ENCODE measurements at places on chromosomes 1 and 21.
A peak's percentile ranks its signal among the peaks of the same experiment; 100 is the strongest.

DNA sequence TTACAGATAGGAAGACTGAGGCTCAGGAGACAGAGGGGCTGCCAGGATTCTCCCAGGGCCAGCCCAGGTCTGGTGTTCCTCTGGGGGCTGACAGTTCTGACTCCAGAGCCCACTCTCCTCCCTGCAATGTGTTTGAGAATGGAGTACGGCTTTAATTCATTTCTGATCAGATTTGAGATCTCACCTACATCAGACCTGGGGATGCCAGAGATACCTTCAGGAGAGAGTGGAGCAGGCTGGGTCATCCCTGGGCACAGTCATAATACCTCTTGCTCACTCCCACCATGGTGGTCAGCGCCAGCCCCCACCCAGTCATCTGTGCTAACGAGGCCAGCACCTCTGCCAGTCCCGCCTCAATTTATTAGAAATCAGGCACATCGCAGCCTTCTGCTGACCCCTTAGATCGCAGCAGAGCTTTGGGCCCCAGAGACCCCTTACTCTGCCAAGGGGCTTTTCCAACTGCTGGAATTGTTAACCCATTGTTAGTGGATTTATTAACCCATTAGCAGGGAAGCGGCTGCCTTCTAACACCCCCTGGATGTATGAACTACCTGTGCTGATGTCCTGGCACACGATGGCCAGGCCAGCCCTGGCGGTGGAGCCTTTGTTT, 352.1 kb downstream of the MATN1 start:
- DNase-seq: no peak

GRCh38 chr1:172976222-172977041, 74.3 kb downstream of the TNFSF18 start:
- DNase-seq: no peak

- DNase-seq: no peak
Observed at GRCh38 chr1:232893481-232894313, 56.7 kb upstream of the NTPCR start.

- DNase-seq: no peak
Observed at GRCh38 chr1:41581216-41582003, 96.9 kb upstream of the EDN2 start.

DNA sequence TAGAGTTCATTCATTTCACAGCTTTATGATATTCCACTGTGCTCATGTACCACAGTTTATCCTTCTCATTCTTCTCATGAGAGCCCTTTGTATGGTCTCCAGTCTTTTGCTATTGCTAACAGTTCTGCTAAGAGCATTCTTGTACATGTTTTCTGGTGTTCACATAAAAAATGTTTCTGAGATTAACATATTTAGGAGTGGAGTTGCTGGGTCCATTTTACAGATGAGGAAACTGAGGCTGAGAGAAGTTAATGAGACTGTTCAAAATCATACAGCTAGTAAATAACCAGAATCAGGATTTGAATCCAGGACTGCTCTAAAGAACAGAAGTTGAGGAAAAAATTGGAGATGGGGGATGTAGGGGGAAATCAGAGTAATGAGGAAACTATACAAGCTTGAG, 28.8 kb upstream of the RGS16 start:
- no peak for DNase-seq

DNA sequence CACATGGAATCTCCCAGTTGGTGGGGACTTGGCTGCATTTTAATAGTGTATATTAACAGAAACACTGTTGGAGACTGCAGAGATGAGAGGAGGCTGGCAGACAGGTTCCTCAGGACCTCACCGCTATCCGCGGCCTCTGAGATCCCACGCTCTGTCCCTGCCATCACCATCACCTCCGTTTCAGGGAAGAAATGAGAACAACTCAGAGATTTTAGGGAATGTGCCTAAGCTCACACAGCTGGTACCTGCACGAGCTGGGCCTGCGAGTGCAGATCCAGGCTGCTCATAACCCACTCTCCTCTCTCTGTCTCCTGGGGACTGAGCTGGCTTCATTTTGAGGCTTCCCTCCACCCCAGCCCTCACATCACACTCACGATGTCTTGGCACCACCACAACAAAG, 62.0 kb downstream of the UMODL1 start:
- no peak for DNase-seq

GRCh38 chr1:85202092-85202863, 1.5 kb upstream of the SYDE2 start:
- DNase-seq: no peak

DNA sequence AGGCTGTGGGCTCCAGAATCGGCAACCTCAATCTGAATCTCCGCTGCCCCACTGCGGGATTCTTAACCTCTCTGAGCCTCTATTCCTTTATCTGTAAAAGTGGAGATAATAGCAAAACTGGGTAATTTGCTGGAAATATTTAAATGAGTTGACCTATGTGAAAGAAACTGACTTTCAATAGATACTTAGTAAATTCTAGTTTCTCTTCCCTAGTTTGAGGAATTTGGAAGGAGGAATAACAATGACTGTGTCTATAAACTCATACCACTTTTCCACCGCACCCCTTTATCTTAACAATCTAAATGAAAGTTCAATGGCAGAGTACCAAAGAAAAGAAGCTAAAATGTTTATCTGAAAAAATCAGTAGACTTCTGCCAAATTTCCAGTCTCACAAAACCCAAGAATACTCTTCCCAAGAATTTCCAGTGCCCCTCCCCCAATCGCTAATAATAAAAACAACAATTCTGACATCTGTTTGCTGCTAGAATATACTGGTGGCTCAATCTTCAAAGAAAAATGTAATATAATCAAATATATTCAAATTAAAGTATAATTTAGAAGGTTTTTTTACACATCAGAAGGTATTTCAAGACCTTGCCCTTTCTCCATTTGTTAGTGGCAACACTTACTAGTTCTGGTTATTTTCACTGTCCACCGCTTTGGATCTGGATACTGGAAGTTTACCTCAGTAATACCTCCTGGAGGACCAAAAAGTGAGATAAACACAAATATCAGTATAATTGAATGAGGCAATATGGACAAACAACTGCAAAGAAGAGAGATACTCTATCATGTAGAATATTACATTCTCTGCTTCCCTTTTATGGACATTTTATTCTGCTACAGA, 171.2 kb downstream of the LTN1 start:
- no peak for DNase-seq

DNA sequence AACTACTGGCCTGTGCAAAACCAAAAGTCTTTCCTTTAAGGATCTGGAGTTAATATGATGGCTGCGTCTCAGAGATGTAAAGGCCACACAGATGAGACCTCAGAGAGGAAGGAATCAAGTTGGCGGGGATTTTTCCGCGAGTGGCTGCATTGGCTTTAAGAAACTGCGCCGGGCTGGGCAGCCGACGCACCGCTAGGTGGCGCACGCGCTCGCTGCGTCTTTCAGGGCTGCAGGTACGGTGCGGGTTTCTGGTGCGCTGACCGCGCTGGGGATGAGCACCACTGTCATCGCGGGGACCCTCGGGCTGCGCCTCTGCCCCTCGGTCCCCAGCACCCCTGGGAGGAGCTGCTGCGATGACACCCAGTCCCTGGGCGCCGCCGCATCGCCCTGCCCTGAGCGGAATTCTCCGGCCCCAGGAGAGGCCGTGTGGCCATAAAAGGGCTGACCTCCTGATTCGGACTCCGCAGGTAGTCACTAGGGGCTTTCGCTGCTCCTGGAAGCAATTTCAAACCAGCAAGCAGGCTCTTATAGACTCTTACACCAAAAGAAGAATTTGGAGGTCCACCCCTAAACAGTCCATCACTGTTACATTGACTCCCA, 241.0 kb downstream of the KCNJ6 start:
- DNase-seq: peak; percentile 83

DNA sequence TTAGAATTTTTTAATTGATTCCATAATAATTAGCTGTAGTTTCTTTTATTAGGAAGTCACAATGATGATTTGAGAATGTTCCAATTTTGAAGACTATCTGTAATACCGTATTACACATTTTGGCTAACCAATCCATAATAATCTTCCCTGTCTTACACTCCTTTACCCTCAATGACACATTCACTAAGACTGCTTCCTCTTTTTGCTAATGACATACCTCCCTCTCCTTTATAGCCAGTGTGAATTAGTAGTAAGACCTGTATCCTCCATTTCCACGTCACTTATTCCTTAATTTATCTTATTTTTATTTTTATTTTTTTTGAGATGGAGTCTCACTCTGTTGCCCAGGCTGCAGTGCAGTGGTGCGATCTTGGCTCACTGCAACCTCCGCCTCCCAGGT, 10.1 kb downstream of the KDM1A start:
- DNase-seq: no peak

DNA sequence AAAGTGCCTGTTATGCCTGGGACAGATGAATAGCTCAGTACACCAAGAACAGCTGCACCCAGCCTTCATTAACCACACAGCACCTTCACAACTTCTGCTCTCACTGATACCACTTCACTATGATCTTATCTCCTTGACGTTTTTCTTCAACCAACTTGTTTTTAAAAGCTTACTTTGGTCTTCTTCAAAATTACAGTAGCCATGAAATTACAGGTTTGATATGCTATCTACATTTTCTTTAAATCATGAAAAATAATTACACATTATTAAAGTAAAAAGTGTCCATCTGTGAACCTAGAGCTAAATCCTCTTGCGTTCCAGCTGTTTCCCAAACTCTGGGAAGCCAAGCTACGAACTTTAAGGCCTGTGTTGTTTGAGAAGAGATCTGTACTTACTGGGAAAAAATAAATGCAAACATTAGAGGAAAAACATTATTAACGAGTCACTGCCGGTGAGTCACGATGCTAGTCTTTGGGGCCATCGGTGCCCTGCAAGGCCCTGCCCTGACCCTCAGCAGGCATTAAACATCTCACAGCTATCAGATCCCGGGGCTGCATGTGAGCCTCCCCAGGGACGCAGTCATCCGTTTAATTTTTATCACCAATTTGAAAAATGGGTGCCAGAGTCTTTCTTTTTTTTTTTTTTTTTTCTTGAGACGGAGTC, 56.3 kb upstream of the GPR153 start:
- no peak for DNase-seq

- no peak for DNase-seq
Observed at GRCh38 chr1:160682983-160683865, 28.4 kb downstream of the CD48 start.

DNA sequence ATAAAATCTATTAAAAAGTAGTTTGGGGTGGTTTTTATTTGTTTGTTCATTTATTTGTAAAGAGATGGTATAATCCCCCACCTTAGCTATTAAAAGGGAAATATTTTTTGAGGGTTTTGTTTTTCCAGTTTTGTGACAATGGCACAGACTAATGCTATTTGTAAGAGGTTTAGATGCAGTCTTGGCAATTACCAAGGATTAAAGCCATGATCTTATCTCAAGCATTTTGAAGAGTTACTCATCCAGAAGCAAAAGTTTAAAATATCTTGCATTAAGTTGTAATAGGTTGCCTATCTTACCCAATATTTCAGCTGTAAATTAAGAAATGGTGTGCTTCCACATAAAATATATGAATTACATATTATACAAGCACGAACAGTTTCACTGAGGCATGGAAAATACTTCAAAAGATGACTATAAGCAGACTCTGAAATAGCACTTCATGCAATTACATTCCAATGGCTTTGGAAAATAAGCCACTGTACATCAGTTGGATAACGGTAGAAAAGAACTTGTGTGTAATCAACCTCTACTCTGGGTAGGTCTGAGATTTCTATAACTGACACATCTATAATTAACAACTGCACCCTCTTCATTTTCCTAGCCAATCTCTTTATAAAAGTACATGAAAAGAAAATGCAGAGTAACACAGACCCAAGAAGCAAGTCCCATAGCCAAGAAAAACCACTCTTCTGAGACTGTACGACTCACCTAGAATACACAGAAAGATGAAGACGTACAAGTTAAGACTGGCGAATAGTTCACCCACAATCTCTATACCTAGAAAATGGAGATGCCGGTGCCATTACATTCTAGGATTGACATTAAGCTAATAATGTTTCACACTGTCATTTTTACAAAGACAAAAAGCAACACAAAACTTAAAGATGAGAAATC, 95.2 kb downstream of the PTPN14 start:
- DNase-seq: no peak

DNA sequence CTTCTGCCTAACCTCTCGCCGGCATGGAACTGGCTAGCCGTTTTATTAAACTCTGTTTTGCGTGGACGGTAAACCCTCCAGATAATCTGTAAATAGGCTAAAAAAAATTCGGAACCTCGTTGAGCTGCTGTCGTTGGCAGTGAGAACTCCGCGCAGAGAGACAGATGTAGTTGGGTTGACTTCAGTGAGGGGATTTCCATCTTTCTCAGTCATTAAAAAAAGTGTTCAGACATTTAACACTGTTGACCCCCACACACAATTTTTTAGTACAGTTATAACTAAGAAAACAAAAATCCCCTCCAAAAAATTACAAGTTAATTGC, 464 bp downstream of the PARK7 start:
- DNase-seq: no peak

DNA sequence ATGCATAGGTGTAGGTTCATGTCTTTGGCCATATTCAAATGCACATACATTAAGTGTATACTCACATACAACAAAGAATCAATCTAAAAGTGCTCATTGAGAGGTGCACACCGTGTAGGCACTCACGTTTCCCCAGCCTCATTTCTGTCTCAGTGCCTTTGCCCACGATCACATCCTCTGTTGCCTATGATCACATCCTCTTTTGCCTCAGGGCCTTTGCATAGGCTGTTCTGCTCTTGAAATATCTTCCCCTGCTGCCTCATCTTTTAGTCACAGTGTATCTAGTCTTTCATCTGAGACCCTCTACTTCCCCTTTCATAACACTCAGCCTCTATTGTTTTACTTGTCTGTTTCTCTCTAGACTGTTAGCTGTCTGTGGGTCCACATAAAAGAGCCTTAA, 69.3 kb downstream of the FOXD2 start:
- no peak for DNase-seq

- no peak for DNase-seq
Observed at GRCh38 chr1:8903908-8904650, 25.6 kb upstream of the ENO1 start.

- no peak for DNase-seq
Observed at GRCh38 chr1:166383137-166383536, 216.3 kb upstream of the FAM78B start.

GRCh38 chr1:179828554-179829110, 49.0 kb downstream of the TOR1AIP2 start:
- DNase-seq: no peak

DNA sequence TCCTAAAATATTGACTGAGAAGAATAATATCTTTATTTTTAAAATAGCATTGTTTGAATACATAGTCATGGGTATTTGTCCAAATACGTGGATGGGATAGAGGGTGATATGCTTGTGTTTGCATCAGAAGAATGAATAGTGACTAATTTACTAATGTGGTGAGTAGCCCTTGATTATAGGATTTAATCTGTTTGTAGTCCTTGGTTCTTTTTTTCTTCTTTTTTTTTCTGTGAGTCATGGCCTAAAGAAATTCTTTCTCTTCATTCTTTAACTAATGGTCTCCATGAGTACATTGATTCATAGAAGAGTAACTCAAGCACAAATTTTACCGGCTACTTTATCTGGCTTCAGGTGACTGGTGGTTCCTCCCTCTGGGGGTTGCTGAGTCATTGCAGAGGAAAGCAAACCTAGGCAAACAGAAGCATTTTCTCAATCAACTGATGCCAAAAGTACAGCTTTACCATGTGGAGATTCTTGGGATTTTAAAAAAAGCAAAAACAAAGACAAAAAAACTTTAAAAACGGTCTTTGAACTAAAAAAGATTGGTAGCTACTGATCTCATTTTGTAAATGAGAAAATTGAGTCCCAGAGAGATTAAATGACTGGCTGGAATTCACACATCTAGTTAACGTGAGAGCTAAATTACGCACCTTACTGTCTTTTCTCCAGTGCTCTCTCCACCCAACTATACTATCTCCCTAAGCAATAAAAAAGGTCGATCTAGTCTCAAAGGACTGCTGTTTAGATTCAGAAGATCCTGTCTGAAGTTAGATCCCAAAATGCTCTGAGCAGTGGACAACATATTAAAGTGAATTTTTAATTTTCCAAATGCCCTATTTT, 40.5 kb downstream of the AK5 start:
- DNase-seq: no peak

GRCh38 chr1:23122023-23122748, 46.5 kb downstream of the LUZP1 start:
- DNase-seq: no peak
